ENCODE measurements at places on chromosomes 12 and 14. TPM values are rescaled to one million over a fixed set of nuclear protein-coding genes. Genes with fewer than 3 reads are reported as not detected.
A peak's percentile ranks its signal among the peaks of the same experiment; 100 is the strongest.

The RBP5 gene
- total RNA-seq = 5.0 TPM

The HOXC9 gene
- total RNA-seq = not detected

The CLECL1 gene
- 0.83 TPM for total RNA-seq

The IL26 gene
- total RNA-seq = not detected

The PDE3A gene
- 98.7 TPM for total RNA-seq

The SLC5A8 gene
- not detected for total RNA-seq

The HOXC10 gene
- not detected for total RNA-seq

The CCDC38 gene
- not detected for total RNA-seq

The NELL2 gene
- total RNA-seq = 0.42 TPM

The C12orf54 gene
- total RNA-seq = not detected

The RD3L gene
- not detected for total RNA-seq

The CARMIL3 gene
- total RNA-seq = 0.29 TPM

- no peaks in the 10 kb centered on the region for H3K27me3 ChIP-seq
- H3K36me3 ChIP-seq = no peaks in the 10 kb centered on the region
- no peak overlapping the region for H3K4me3 ChIP-seq
- H3K4me1 ChIP-seq = peaks cover 41% of the 10 kb centered on the region
- no peak overlapping the region for H3K27ac ChIP-seq
Measured at GRCh38 chr14:105059035-105059924, 6.0 kb downstream of the GPR132 start.

GRCh38 chr12:130650131-130650530, 66.0 kb downstream of the RIMBP2 start:
- H3K4me3 ChIP-seq = no peak overlapping the region
- no peaks in the 10 kb centered on the region for H3K4me1 ChIP-seq
- H3K27me3 ChIP-seq = no peaks in the 10 kb centered on the region
- no peak for DNase-seq

- no peaks in the 10 kb centered on the region for H3K4me1 ChIP-seq
- H3K36me3 ChIP-seq = no peaks in the 10 kb centered on the region
- no peaks in the 10 kb centered on the region for H3K27me3 ChIP-seq
- no peak overlapping the region for H3K27ac ChIP-seq
- no peak for DNase-seq
- no peak overlapping the region for H3K4me3 ChIP-seq
Measured at GRCh38 chr12:106721915-106722314, 52.6 kb upstream of the RIC8B start.

- no peak overlapping the region for H3K4me3 ChIP-seq
- H3K4me1 ChIP-seq = no peaks in the 10 kb centered on the region
- no peak overlapping the region for H3K27ac ChIP-seq
- no peak for DNase-seq
Measured at GRCh38 chr14:50795909-50796308, 35.1 kb downstream of the NIN start.

- no peak for DNase-seq
- H3K27ac ChIP-seq = no peak overlapping the region
- H3K4me3 ChIP-seq = no peak overlapping the region
- no peaks in the 10 kb centered on the region for H3K36me3 ChIP-seq
- H3K27me3 ChIP-seq = no peaks in the 10 kb centered on the region
Measured at GRCh38 chr14:43105305-43105704, 1401.8 kb downstream of the FSCB start.

DNA sequence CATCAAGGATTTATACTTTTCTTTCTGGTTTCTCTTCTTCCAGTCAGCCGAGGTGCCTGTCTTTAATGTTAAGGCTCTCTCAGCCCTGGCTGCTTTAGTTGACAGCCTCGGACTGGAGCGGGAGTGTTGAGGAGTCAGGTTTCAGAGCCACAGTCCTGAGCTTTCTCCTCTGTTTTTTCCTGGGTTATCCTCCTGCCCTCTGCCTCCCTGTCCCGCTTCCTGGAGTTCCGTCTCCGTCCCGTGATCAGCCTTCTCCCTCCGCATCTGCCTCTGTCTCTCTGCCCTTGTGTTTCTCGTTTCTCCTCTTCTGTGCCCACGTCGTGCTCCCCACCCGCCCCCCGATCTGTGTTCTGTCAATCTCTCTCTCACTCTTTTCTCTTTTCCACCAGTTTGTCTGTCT, 33.0 kb downstream of the IQSEC3 start:
- peaks cover 10% of the 10 kb centered on the region for H3K27me3 ChIP-seq
- DNase-seq = no peak
- no peaks in the 10 kb centered on the region for H3K4me1 ChIP-seq
- no peaks in the 10 kb centered on the region for H3K36me3 ChIP-seq
- no peak overlapping the region for H3K27ac ChIP-seq

DNA sequence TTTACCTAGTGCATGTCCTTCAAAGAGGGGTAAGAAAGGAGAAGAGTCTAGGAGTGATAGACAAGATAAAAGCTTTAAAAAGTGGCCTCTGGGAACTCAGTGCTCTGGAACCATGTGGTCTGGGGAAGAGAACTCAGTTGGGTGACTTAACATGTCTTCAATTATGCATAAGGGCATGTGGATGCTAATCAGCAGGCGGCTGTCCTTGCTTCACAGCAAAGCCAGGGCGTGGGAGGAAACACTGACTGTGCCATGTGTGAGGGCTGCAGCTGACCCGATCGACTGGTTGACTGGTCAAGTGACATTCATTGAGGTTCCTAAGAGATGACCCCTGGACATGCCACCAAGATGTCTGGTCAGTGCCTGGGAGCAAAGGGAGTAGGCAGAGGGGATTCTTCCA, 1053.8 kb downstream of the BCL11B start:
- H3K27me3 ChIP-seq = no peaks in the 10 kb centered on the region
- peak; percentile 86 for DNase-seq
- no peak overlapping the region for H3K4me3 ChIP-seq
- H3K27ac ChIP-seq = no peak overlapping the region
- H3K36me3 ChIP-seq = no peaks in the 10 kb centered on the region
- no peaks in the 10 kb centered on the region for H3K4me1 ChIP-seq

DNA sequence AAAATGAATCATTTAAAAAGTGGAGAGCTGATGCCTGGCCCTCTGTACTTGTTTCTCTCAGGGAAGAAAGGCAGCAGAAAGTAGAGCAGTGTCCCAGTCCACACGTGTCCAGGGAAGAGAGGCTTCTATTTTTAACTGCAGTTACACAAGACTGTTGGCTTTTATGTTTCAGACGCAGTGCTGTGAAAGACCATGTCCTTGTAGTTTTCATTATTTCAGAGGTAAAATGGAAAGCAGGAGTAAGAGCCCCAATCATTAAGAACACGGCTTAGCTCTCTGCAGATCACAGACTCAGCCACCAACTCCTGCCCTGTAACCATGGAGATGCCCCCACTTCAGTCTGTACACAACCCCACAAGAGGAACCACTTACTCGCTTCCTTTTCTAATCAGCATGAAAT, 336.3 kb downstream of the DAD1 start:
- no peaks in the 10 kb centered on the region for H3K27me3 ChIP-seq
- H3K4me3 ChIP-seq = no peak overlapping the region
- H3K27ac ChIP-seq = peak overlapping the region; percentile 29
- H3K36me3 ChIP-seq = no peaks in the 10 kb centered on the region
- no peak for DNase-seq

DNA sequence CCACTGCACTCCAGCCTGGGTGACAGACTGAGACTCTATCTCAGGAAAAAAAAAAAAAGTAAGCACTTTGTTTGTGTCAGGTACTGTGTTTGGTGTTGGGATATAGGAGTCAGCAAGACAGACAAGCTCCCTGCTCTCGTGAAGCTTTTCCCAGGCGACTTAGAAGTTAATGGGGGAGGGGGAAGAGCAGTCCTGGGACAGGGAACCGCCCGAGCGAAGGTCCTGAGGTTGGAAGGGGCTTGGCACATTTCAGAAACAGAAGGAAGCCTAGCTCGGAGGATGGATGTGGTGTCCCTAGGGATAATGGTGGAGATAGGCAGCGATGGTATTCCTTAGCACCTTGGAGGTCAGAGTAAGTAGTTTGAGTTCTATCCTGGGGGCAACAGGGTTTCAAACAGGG, 8.5 kb upstream of the COX6A1 start:
- no peak for DNase-seq
- no peaks in the 10 kb centered on the region for H3K27me3 ChIP-seq
- H3K36me3 ChIP-seq = no peaks in the 10 kb centered on the region
- no peak overlapping the region for H3K27ac ChIP-seq
- no peaks in the 10 kb centered on the region for H3K4me1 ChIP-seq
- H3K4me3 ChIP-seq = no peak overlapping the region

GRCh38 chr12:116159593-116160200, 117.8 kb downstream of the MED13L start:
- H3K27me3 ChIP-seq = no peaks in the 10 kb centered on the region
- H3K4me3 ChIP-seq = no peak overlapping the region
- no peak overlapping the region for H3K27ac ChIP-seq
- no peak for DNase-seq
- H3K4me1 ChIP-seq = peaks cover 65% of the 10 kb centered on the region

- H3K27me3 ChIP-seq = no peaks in the 10 kb centered on the region
- H3K4me3 ChIP-seq = no peak overlapping the region
- H3K36me3 ChIP-seq = peaks cover 3% of the 10 kb centered on the region
- peaks cover 4% of the 10 kb centered on the region for H3K4me1 ChIP-seq
- DNase-seq = no peak
- H3K27ac ChIP-seq = no peak overlapping the region
Measured at GRCh38 chr14:95436354-95436753, 80.1 kb downstream of the SYNE3 start.

- H3K27me3 ChIP-seq = no peaks in the 10 kb centered on the region
- H3K4me3 ChIP-seq = no peak overlapping the region
- H3K4me1 ChIP-seq = peaks cover 57% of the 10 kb centered on the region
- H3K36me3 ChIP-seq = no peaks in the 10 kb centered on the region
- DNase-seq = no peak
Measured at GRCh38 chr12:88764781-88765480, 184.7 kb upstream of the KITLG start.

DNA sequence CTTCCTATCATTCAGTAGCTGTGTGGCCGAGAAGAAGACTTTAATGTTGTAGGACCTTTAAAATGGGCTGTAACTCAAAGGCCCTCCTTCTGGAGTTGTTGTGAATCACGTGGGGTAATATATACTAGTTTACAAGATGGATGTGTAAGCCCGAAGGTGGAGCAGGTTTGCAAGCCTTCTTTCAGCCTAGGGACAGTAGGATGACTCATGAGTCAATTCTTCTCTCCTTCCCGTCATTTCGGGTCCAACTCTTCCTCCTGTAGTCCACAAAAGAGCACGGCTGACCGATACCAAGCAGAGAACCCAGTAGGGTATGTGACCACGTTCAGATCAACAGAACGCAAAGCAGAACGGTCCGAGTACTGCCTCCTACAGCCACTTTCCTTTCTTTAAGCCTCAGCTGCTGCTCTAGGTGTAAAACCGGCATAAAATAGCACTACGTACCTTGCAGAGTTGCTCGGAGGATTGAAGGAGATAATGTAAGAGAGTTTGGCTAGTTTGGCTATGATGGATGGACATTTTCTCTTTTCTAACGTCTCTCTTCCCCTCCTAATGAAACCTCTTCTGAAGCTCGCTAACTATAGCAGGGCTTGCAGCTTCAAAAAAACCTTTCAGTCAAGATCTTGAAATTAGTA, 1.3 kb upstream of the RASSF3 start:
- peaks cover 13% of the 10 kb centered on the region for H3K4me1 ChIP-seq
- H3K27me3 ChIP-seq = no peaks in the 10 kb centered on the region

GRCh38 chr14:39733741-39734140, 301.5 kb upstream of the FBXO33 start:
- no peaks in the 10 kb centered on the region for H3K27me3 ChIP-seq
- no peaks in the 10 kb centered on the region for H3K36me3 ChIP-seq
- H3K4me3 ChIP-seq = no peak overlapping the region
- H3K4me1 ChIP-seq = no peaks in the 10 kb centered on the region
- H3K27ac ChIP-seq = no peak overlapping the region

DNA sequence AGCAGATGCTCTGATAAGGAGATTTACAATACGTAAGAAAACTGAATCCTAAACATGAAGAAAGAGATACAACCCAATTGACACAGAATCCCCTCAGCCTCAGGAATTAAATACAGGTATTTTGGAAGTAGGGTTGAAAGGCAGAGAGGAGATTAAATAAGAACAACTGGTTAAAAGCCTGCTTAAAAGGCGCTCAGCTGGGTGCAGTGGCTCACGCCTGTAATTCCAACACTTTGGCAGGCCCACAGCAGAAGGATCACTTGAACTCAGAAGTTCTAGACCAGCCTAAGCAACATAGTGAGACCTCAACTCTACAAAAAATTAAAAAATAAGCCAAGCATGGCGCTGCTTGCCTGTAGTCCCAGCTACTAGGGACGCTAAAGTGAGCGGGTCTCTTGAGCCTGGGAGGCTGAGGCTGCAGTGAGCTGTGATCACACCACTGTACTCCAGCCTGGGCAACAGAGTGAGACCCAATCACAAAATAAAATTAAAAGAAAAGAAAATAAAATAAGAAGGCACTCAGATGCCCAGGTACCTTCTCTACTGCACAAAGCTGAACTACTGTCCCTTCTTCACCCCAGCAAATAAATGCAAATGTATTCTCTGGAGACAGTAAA, 32.9 kb downstream of the MED13L start:
- H3K27ac ChIP-seq = no peak overlapping the region
- no peak for DNase-seq
- H3K4me3 ChIP-seq = no peak overlapping the region
- peaks cover 74% of the 10 kb centered on the region for H3K4me1 ChIP-seq
- no peaks in the 10 kb centered on the region for H3K27me3 ChIP-seq
- H3K36me3 ChIP-seq = no peaks in the 10 kb centered on the region

GRCh38 chr14:72515779-72516770, 377.8 kb downstream of the DPF3 start:
- no peaks in the 10 kb centered on the region for H3K36me3 ChIP-seq
- H3K4me1 ChIP-seq = no peaks in the 10 kb centered on the region
- DNase-seq = peak; percentile 64
- H3K27me3 ChIP-seq = no peaks in the 10 kb centered on the region
- no peak overlapping the region for H3K4me3 ChIP-seq

GRCh38 chr12:30437044-30437443, 258.6 kb downstream of the IPO8 start:
- no peaks in the 10 kb centered on the region for H3K27me3 ChIP-seq
- H3K4me3 ChIP-seq = no peak overlapping the region
- no peak overlapping the region for H3K27ac ChIP-seq
- peaks cover 9% of the 10 kb centered on the region for H3K4me1 ChIP-seq

GRCh38 chr12:79563021-79563740, 127.6 kb downstream of the PAWR start:
- no peaks in the 10 kb centered on the region for H3K27me3 ChIP-seq
- no peak overlapping the region for H3K4me3 ChIP-seq
- H3K36me3 ChIP-seq = no peaks in the 10 kb centered on the region

GRCh38 chr14:104822821-104823615, 22.1 kb downstream of the ZBTB42 start:
- H3K27me3 ChIP-seq = no peaks in the 10 kb centered on the region
- no peak overlapping the region for H3K4me3 ChIP-seq
- no peaks in the 10 kb centered on the region for H3K36me3 ChIP-seq
- no peak for DNase-seq
- peaks cover 38% of the 10 kb centered on the region for H3K4me1 ChIP-seq
- no peak overlapping the region for H3K27ac ChIP-seq

GRCh38 chr12:42213023-42213422, 25.0 kb downstream of the YAF2 start:
- peaks cover 15% of the 10 kb centered on the region for H3K4me1 ChIP-seq
- H3K27ac ChIP-seq = no peak overlapping the region

- H3K36me3 ChIP-seq = no peaks in the 10 kb centered on the region
- H3K4me1 ChIP-seq = no peaks in the 10 kb centered on the region
- no peak overlapping the region for H3K27ac ChIP-seq
Measured at GRCh38 chr12:113396828-113397496, 6.7 kb downstream of the SDS start.
